ENCODE measurements at places on chromosomes 5 and 9. TPM values are rescaled to one million over a fixed set of nuclear protein-coding genes. Genes with fewer than 3 reads are reported as not detected.

DNA sequence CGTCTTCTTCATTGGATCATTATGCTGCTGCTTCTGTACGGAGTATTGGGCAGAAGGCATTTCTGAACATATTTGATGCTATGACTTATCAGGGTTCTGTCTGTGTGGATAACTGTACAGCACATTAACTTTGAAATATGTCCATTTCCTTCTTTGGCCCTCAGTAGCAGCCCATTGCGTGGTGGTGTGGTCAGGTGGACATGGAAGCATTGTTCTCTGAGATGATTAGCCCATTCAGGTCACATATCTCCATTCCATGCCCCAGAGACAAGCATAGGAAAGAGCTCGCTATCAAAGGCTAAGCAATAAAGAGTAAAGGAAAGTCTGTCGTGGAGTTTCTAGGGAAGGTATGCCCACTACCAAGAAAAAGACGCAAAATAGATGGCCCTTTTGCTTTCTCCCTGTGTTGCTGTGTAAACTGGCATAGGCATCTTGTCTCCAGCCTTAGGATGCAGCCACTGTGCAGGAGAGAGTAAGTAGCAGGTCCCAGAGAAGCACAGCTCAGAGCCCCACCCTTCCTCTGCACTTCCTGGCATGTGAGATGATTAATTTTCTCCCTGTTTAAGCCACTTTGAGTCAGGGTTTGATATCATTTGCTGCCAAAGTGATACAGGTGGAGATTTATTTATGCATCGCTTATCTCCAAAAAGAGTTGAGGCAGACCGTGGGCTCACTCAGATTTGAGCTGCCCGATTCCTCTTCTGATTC lies 221.9 kb downstream of the PDZD2 start:
- DNase-seq: no peak

GRCh38 chr5:104955479-104955878 lies 1392.9 kb upstream of the NUDT12 start:
- no peak for DNase-seq

DNA sequence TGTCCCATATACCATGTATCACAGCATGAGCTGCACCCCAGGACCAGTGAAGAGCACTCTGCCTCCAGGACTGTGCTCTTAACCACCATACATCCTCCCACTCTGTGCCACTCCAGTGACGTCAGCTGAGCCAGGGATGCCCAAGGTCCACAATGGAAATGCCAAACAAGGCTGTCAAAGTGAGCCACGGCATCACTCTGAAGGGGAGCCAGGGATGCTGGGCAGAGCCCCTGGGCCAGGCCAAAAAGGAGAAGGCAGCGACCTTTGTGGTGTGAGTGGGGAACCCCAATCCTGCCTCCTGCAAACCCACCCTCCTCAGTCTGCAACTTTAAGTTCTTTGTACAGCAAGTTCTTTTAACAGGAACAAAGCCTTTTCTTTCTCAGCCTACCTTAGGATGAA lies 242.7 kb downstream of the SYK start:
- DNase-seq: no peak

PCDHGA1 gene
- polyA plus RNA-seq: 0.40 TPM

DNA sequence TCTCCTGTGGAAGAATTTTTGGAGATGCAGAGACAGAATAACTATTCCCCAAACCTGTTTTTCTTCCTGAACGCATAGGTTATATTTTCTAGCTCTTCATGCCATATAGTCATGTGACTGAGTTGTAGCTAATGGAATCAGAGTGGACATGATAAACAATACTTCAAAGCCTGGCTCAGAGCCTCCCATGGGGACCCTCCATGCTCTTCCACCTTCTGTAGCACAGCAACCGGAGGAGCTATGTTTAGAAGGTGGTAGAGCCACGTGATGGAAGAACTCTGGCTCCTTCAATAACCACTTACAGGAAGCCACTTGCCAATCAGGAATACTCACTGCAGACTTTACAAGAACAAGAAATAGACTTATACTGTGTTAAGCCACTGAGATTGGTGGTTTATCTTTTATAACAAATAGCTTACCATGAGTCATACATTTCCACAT lies 39.2 kb downstream of the NADK2 start:
- no peak for DNase-seq

ENHO gene
- not detected for polyA plus RNA-seq

DNA sequence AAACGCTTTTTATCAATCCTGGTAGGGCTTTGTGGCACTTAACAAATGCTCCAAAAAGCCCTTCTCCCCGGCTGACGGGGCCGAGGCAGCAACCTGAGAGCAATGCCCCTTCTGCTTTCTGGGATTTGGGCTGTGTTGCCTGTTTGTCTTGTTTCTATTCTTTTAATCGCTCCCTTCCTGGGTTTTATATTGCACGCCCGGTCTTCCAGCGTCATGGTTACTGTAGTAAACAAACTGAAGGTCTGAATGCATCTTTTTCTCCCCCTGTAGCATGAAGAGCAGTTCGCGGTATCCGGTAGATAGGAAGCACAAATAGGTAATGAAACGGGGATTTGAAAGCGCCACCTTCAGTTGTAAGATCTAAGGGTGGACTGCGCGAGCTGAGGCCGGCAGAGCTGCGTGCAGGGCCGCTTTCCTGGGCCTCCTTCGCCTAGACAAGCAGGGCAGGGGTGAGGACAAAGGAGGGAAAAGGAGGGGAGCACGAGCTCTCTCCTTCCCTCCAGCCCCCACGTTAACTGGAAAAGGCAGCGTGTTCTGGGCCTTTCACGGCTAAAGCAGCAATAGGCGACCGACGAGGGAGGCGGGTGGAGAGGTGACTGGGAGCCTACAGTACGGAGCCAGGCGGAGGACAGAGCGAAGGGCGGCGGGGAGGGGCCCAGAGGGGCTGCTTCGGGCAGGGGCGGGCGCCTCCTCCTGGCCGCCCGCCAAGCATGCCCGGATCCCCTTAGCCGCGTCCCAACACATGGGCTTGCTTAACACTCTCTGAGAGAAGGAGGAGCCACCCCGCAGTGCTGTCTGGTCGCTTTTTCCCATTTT lies 49.3 kb upstream of the ZNF366 start:
- peak; percentile 43 for DNase-seq

GRCh38 chr5:112312295-112313275 lies 106.5 kb downstream of the EPB41L4A start:
- no peak for DNase-seq

DNA sequence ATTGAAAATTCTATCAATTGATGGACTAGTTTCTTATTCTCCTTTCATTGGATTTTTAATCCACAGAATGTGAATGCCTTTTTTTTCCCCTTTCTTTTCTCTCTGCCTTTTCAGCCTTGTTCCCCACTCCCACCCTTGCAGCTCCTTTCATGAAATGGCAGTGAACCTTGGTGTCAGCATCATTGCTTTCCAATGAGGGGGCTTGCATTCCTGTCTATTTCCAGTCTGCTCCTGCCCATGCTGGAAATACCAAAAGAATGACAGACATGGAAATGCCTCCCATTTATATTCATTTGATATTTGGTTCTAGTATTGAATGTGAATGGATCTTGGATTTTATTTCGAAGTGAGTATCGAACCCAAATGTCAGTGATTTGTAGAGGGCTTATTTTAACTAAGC lies 162.7 kb upstream of the SGCD start:
- DNase-seq: no peak

FAM221B gene
- polyA plus RNA-seq: not detected

GRCh38 chr5:73117088-73117740 lies 3.2 kb upstream of the TMEM171 start:
- DNase-seq: no peak

ADGRD2 gene
- not detected for polyA plus RNA-seq

- DNase-seq: no peak
Measured at GRCh38 chr5:109961751-109962150, 272.0 kb downstream of the MAN2A1 start.

- peak; percentile 32 for DNase-seq
Measured at GRCh38 chr5:98827161-98827560, 53.7 kb downstream of the RGMB start.

GRCh38 chr9:38720083-38720745 lies at the start of gene FAM240B:
TSS of gene FAM240B (minus strand) at chr9:38720133. CDS start at chr9:38703999, 16,134 bp downstream.
- no peak for DNase-seq

MTX3 gene
- polyA plus RNA-seq: 9.9 TPM

DNA sequence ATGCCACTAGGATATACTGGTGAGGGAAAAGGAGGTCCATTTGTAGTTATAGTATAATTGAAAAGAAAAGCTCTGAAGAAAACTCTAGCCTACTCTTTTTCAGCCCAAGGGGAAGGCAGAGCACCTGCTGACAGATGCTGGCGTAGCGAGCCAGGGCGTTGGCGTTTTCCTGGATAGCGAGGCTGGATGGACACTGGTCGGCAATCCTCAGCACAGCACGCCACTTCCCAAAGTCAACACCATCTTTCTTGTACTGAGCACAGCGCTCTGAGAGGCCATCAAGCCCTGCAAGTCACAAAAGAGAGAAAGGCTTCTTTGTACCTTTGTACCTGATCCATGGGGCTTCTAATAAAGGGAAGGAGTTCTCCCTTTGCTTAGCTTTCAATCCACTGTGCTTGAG lies 8.2 kb downstream of the ALDOB start:
- no peak for DNase-seq

KLF4 gene
- 0.55 TPM for polyA plus RNA-seq

DNA sequence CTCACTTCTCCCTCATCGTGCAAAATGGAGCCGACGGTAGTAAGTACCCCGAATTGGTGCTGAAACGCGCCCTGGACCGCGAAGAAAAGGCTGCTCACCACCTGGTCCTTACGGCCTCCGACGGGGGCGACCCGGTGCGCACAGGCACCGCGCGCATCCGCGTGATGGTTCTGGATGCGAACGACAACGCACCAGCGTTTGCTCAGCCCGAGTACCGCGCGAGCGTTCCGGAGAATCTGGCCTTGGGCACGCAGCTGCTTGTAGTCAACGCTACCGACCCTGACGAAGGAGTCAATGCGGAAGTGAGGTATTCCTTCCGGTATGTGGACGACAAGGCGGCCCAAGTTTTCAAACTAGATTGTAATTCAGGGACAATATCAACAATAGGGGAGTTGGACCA lies 979 bp downstream of the PCDHGA12 start:
- DNase-seq: no peak

DNA sequence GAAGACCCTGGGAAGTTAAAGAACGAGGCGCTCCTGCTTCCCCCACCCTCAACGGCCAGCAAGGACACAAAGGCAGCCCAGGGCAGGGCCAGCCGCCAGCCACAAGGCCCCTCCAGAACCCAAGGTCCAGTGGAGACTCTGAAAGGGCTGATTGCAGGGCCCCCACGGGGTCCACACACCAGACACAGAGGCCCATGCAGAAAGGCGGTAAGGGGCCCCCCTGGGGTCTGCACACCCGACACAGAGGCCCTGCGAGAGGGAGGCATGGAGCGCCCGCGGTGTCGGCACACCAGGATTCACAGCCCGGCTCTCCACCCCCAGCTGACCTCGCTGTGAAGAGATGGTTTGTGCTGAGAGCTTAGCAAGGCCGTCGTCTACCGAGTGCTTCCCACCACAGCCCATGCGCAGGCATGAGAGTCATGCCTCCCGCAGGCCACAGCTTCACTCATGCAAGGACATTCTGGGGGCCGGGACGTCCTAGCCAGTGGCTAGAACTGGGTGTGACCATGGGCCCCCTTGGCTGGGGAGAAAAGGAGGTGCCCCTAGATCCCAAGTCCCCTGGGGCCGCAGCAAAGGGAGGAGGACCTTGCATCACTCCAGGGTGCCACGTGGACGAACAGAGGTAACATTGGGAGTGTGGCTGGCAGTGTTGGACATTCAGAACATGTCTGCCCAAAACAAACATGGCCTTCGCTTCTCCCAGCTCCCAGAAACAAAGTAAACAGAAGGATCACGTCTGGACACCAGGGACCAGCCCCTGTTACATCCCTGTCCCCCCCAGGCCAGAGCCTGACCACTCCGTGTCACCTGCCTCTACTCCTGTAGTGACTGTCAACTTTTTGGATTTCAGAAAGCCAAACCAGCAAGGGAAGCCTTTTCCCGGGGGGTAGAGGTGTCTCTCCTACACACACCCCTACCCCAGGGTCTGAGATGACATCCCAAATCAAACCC lies 9.8 kb downstream of the BRD3 start:
- DNase-seq: peak; percentile 77

- no peak for DNase-seq
Measured at GRCh38 chr9:105206821-105207699, 37.4 kb upstream of the SLC44A1 start.

LCN15 gene
- polyA plus RNA-seq: 32.9 TPM

DNA sequence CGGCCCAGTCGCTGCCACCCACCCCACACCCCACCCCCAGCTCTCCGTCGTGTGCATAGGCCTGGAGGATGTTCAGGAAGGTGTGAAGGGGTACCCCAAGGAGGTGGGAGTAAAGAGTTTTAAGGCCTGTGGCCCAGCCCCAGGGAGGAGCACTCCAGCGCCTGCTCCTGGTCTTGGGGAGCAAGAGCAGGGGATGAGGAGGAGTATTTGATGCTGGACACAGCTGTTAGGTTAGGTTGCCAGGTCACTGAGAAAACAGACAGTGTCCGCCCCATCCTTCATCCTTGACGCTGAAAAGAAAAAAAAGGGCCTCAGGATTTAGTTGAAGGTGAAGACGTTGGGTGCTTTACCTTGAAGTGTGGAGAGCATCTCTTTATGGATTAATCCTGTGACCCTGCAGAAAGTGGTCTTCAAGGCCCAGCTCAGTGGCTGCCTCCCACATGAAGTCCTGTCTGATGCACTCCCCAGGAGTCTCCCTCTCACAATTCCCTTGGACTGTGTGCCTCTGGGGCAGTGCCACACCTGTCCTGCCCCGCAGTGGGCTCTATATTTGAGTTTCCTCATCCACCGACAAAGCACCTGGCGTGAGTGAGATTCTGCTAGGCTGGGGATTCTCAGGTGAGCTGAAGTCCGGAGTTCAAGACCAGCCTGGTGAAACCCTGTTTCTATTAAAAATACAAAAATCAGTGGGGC lies 101.8 kb downstream of the SPRY4 start:
- no peak for DNase-seq

NTRK2 gene
- polyA plus RNA-seq: not detected

SLC27A6 gene
- polyA plus RNA-seq: not detected

DNA sequence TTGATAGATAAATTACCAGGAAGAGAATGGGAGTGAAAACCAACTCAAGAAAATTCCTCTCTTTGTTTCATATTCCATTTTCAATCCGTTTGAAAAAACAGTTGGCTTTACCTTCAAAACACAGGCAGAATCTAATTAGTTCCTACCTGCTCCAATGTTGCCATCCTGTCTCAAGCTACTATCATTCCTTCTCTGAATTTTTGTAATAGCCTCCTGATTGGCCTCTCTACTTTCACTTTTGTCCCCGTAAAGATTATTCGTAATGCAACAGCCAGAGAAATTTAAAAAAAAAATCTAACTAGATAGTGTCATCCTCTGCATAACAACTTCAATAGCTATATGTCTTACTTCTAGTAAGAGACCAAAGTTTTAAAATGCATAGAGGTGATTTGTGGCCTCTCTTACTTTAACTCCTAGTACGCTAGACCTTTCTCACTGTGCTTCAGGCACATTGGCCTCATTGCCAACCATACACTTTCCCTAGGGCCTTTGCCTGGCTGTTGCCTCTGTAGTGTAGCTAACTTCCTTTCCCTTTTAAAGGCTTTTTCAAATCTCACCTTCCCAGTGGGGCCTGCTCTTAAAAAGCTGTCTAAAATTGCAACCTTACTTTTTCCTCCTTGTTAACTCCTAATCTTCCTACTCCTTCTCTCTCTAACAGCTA lies 311.3 kb upstream of the GRIN3A start:
- no peak for DNase-seq

DNA sequence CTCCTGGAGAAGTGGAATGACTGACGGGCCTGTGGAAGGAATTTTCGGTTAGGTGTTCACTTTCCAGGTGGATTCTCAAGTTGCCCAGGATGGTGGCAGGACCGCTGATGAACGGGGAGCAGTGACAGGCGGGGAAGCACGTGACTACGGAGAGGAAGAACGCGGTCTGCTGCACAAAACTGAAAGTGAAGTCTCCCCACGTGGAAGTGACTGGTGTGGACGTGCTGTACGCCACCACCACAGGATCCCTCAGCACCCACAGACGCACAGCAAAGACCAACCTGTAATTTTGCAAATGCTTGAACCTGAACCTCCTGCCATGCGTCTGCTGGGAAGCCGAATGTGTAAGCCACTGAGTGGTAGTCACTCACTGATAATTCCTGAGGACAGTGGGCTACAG lies 51.4 kb downstream of the RNF130 start:
- DNase-seq: no peak
